ENCODE measurements at places on chromosomes 11 and 22. TPM values are rescaled to one million over a fixed set of nuclear protein-coding genes. Genes with fewer than 3 reads are reported as not detected.

Gene CATSPER1
- polyA plus RNA-seq: not detected

Gene INS
- polyA plus RNA-seq: not detected

DNA sequence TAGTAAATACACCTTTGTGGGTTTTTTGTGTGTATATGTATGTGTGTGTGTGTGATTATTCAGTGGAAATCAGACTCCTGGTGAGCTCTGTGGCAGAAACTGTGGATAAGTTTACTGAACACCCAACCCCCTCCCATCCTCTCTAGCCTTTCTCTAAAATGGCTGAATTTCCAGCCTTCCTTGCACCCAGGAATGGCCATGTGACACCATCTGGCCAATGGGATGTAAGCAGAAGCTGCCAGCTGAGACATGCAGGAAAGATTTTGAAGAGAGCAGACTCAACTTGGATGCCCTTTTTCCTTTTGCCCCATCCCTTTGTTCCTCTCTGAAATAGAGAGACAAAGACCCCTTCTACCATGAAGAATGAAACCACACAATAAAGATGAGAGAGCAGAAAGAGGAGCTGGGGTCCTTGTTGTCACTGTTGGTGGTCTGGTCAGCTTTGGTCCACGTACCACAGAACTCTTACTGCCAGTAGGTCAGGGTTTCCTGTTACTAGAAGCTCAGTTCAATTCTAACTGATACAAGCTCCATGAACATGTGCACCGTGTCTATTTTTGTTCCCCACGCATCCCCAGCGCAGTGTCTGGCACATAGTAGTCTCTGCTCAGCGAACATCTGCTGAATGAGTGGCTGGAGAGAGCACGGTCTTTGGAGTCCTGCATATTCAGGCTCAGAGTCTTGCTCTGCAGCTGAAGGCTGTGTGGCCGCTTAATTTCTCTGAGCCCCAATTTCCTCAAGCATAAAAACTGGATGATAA, 57.5 kb downstream of the SEZ6L start:
- DNase-seq: no peak

GRCh38 chr22:31927562-31927961, 16.8 kb upstream of the YWHAH start:
- DNase-seq: no peak

Gene GLYATL1B
- not detected for polyA plus RNA-seq

- DNase-seq: no peak
Measured at GRCh38 chr11:126357055-126357962, 1.8 kb downstream of the ST3GAL4 start.
